ENCODE measurements at places on chromosomes 7 and 10.

DNA sequence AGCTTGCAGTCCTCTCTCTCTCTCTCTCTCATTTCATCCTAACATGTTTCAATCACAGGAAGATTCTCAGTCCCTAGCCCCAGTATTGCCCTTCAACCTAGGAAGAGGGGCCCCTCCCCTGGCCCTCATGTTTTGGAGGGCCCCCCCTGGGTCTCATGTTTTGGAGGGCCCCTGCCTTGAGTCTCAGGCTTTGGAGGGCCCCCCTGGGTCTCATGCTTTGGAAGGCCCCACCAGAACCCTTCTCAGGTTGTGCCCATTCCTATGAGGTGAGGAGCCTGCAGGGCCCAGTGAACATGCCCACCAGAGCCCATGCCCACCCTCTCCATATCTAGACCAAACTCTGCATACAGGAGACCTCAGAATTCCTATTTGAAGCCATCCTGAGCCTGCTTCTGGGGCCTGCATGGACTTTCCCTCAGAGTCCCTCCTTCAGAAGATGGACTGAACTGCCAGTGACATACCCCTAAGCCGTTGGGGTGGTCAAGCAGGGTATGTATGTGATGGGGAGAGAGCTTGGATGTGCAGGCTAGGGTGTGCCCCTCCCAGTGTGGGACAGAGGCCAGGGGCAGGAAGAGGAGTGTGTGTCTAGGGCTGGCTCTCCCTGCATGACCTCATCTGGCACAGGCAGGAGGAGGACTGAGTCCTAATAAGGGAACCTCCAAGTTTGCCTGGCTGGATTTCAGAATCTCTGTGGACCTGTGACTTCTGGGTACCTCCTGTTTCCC, 8.1 kb upstream of the VDAC2 start:
- no peak for DNase-seq

GRCh38 chr7:117656806-117657205, 177.0 kb downstream of the CFTR start:
- no peak for DNase-seq

DNA sequence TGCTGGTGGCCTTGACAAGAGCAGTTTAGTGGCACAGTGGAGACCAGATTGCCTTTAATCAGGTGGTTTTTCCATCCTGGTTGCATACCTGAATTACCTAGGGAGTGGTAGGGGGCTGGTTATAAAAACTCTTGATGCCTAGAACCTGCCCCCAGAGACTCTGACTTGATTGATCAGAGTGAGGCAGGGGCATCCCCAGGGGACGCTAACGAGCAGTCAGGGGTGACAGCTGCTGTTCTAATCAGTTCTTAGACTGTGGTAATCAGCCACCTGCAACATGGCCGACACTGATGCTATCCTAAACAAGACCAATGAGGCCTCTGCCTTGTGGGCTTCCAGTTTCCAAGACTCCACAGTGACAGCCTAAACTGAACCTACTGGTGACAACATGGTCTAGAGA, 2.0 kb upstream of the OPALIN start:
- DNase-seq = no peak

- no peak for DNase-seq
Observed at GRCh38 chr10:33211106-33211878, 123.2 kb downstream of the NRP1 start.

GRCh38 chr7:26149391-26149977, 2.5 kb upstream of the NFE2L3 start:
- DNase-seq = no peak

DNA sequence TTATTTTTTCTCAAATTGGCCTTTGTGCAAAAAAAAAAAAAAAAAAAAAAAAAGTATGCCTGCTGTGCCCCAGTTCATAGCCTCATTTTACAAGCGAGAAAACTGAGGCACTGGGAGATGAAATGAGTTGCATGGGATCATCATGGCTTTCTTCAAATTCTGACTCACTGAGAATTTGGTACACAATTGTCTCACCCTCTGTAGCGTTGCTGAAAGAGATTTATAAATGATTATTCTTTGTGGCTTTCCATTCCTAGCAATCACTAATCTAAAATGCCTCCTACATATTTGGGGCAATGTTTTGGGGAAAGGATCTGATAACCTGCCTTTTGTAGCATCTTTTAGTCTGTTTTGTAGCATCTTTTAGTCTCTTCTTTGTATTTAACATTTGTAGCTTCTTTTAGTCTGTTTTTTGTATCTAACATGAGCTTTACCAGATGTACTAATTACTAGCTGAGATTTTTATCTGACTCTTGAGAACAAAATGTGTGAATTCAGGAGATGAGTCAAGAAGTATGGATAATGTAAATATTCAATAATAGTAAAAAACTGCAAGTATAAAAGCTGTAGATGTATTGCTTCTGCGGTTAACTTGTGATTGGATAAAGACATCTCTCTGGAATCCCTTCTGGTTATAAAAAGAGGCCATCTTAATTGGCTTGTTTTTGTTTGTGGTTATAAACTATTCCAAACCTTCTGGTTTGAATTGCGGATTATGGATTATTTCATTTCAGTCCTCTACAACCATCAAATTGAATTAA, 161.4 kb downstream of the ARID5B start:
- no peak for DNase-seq

DNA sequence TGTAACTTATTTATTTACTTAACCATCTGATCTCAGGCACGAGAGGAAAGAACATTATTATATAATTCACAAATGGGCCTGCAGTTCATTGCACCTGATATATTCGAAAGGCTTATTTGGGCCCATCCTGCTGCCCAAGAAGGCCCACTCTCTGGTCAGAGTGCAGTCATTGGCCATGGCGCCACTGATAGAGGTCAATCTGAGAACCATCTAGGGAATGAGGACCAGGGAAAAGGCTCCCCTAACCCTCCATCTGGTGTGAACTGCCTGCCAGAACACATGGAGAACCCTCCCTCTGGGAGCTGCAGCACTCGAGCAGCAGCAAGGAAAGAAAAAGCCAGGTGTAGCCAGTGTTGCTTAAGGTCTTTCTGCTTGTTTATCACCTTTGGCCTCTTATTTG, 136.6 kb downstream of the REEP3 start:
- no peak for DNase-seq

DNA sequence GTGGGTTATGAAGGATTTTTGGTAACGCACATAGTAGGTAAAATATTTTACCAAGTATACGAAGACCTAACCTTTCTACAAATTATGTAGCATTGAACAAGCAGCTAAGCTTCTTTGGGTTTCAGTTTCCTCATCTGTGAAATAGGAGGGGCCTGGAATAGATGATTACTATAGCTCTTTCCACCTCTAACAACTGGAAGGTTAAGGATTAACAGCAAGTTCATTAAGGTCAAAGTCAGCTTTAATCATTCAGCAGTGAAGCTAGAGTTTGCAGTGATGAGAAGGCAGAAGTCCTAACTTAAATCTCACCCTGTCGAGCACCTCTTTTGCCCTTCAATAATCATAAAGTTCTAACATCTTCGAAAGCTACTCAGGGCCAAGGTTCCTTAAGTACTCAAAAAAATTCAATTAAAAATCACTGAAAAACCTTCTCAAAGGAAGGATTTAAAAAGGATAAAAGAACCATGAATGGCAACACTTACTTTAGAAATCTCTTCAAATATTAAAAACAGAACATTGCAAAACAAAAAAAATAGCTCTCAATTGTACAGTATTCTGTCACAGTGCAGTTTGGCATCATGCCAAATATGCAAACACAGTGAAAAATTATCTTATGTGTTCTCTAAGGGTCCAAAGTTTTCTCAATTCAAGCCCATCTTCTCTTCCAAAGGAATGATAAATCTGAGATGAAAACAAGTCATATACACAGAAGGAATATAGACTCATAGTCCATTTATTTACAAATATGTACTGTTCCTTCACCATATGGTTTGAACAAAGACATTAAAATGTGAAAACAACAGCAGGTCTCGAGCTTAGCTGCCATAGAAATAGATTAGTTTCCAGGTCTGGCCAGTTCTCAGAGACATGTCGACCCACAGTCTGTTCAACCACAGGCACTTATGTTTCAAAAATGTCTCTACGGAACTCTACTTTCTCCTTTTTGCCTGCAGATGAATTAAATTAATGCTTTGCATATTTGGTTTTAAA, 152.0 kb upstream of the SLC13A1 start:
- no peak for DNase-seq

GRCh38 chr10:53491774-53492173, 719.2 kb upstream of the MBL2 start:
- no peak for DNase-seq

- DNase-seq = no peak
Observed at GRCh38 chr10:118585794-118586193, 9.7 kb downstream of the PRLHR start.

DNA sequence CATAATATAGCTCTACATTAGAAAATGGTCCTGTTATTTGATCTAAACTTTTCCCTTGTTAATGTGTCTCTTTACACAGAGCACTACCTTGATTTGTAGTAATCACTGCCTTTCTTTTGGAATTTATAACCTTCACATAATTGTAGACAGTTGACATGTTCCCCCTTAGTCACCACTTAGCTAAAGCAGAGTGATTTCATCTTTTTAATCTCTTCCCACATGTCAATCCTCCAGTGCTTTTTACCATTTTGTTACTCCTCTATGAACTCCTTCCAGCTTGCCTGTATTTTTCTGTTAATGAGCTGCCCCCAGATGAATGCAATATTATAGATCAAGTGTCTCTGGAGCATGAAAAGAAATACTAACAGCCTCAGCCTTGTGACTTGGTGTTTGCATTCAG, 2.6 kb upstream of the PPP1R3A start:
- DNase-seq = no peak

GRCh38 chr7:142873281-142873784, 12.2 kb downstream of the TRPV6 start:
- peak; percentile 43 for DNase-seq

- no peak for DNase-seq
Observed at GRCh38 chr7:15491361-15491760, 70.5 kb downstream of the AGMO start.
